Activated CD8-positive, alpha-beta T cell treated with anti-CD3 and anti-CD28 coated beads for 36 hours (primary cell): ENCODE measurements at places on chromosomes 16 and 17.

DNA sequence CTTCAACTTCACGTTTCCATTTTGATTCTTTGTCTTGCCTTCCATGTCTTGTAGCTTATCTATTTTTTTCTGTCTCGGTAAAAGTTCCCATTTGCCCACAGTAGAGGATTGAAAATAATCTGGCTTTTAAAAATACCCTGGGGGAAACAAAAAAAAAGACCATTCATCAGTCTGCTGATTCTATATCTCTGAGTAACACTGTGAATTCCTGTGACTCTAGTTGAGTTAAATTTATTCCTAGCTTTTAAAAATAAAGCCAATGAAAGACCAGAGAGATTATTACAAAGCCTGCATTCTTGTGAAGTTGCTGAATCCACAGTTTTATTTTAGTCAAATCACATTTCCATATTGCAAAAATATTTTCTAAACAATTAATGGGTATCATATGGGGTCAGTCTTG lies 532.3 kb downstream of the CDH13 start:
- DNase-seq, result no peak

GRCh38 chr16:10895053-10895946 lies 18.3 kb downstream of the CIITA start:
- peak; percentile 42 for DNase-seq

DNA sequence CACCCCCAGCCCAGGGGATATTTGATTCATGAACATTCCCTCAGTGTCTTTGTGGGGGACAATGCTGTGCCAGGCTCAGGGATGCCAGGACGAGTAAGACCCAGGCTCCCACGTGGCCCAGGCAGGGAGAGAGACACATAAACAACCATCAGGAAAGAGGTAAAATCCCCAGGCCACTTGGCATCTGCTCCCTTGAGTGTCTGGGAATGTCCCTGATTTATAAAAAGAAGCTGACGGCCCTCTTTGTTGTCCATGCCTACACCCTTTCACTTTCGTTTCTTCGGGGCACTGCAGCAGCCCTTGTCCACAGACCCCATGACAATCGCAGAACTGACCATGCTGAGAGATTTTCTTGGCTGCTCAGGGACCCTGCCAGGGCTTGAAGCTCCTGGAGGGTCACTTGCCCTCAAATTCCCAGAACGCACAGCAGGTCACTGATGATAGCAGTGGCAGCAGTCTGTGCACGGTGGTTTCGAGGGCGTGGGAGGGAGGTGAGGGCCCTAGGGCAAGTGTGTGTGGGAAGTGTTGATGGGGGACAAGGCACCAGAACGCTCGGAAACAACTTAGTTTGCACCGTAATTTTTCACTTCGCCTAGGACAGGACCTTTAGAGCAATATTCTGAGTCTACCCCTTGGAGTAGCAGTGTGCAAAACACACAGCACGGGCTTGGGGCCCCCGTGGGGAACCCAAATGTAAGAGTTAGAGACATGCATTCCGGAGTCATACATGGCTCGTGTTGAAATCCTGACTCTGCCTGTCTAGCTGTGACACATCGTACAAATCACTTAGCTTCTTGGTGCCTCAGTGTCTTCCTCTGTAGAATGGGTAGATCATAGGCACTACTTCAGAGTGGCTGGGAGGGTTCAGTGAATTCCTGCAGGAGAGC lies 4.7 kb downstream of the NOD2 start:
- DNase-seq, result peak; percentile 78

GRCh38 chr17:62966426-62967204 lies 580 bp downstream of the TANC2 start:
- peak; percentile 60 for DNase-seq

- no peak for DNase-seq
Observed at GRCh38 chr17:17079761-17080160, 37.5 kb downstream of the MPRIP start.

DNA sequence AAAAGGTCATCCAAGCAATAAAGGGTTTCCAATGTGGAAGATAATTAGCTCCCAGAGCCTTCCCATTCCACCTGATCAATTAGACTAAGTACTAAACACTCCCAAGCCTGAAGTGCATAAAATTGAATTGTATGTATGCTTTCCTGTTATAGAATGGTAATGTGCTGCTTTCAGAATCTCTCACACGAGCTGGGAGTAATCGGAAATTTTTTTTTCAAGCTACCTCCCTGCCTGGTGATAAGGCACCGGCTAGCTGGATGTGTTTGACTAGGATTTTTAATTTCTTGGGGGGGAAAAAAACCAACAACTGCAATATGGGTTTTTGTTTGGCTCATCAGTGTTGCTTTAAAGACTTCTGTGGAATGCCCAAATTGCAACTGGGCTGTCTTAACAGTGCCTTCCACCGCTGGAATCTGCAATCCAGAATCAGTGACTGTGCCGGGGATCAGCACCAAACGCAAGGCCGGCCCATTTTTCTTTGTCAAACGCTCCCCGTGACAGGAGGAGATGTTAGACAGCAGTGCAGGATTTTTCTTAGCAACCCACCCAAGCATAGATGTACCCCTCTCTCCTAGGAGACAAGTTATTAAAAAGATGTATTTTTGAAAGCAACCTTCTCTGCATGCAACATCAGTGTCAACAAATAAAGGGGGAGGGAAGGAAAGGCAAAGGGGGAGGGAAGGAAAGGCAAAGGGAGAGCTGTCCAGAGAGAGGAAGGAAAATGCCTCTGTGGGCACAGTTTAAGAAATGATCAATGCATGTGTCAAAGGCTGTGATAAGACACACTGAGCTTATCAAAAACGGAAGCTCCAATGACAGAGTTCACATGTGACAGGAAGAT lies 387.2 kb downstream of the NPIPA8 start:
- DNase-seq, result no peak

DNA sequence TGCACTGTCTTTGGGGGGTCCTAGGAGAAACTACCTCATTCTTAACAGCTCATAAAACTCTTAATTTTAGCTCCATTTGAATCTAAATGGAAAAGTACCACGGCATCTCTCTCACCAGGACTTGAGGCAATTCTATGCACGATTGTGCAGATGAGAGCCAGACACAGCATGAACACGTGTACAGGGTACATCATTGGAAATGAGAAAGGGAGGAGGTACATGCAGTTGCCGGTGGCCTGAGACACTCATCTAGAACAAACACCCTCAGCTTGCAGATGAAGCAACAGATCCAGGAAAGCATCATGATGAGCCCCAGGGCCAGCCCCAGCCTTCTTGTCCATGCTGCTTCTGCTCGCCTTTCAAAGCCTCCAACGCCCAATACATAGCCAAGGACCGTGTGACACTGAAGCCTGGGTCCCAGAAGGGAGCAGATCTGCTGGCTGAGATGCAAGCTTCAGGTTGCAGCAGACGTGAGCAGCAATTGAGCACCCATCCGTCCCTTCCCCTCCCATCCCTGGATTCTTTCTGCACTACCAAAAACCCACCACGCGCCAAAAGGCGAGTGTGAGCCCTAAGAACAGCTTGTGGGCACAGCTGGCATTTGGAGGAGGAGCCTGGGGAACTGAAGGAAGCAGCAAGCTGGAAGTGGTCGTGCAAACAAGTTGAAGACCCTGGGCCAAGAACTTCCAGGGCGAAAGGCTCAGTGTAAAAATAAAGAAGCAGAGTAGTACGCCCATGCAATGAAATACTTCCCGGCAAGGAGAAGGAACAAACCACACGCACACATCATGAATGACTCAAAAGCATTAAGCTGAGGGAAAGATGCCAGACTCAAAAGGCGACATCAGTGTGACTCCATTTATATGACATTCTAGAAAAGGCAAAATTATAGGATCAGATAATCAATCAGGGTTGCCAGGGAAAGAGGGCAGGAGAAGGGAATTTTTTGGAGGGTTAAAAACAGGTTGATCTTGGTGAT lies 7.3 kb upstream of the RCVRN start:
- DNase-seq, result no peak

GRCh38 chr17:71183066-71183660 lies 937.7 kb upstream of the SOX9 start:
- no peak for DNase-seq

DNA sequence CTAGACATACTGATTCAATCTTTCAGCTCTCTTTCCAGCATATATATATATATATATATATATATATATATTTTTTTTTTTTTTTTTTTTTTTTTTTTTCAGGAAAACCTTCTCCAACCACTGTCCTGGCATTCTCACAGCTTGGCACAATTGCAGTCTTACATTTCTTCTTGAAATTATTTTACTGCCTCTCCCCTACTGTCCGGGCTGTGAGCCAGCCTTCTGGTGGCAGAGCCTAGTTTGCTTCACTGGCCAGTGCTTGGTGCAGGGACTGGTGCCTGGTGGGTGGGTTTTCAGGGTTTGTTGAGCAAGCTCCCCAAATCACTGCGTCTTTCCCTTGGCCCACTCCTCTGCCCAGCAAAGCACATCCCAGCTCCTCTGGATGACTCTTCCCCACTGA lies 28.5 kb downstream of the PRSS54 start:
- no peak for DNase-seq

- no peak for DNase-seq
Observed at GRCh38 chr17:10270258-10270657, 71.9 kb upstream of the GAS7 start.

DNA sequence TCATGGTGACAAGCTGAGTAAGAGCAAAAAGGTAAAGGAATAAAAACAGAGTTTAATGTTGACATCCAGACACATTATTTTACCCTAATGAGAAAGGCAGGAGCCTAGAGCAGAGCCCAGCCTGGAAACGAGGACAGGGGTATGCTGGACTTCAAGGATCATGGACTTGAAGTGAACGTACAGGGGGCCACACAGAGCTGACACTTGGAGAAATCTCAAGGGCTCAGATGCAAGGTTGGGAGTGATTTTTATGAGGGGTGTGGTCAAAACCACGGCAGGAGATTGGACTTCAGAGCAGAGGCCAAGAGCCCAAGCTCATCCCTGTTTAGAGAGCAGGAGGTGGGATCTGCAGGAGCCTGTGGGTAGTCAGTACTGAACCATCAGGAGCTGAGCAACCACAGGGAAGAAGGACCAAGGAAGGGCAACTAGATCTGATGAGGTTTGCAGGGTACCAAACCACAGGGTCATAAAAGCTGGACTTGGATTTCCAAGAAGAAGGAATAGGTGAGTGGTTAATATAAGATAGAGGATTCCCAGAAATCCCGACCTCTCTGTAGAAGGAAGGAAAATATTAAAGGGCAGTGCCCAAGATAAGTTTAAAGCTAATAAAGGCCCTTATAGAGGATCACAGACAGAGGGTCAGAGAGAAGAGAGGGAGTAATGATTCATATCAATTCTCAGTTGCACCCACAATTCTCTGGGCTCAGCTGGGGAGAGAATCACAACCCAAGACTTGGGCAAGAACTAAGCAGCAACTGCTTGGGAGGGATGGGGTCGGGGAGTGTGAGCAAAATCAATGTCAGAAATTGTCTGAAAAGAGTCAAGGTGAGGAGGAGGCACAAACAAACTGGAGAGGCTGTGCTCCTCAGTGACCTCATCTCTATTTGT lies 331.7 kb downstream of the SOX9 start:
- no peak for DNase-seq

DNA sequence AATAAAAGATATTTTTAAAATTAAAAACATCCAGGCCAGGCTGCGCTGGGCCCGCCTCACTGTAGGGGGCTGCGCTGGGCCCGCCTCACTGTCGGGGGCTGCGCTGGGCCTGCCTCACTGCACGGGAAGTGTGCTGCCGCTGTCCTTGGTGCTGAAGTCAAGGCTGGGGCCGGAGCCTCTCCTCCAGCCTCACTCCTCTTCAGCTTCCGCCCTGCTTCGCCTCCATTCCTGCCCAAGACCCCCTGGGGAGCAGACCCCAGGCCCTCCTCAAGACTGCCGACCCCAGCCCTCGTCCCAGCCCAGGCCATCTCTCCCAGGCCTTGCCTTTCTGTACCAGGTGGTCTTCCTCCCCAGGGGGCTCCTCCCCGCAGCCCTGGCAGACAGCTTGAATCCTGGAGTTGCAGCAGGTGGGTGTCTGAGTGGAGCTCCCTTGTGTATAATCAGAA lies 26.2 kb downstream of the ENDOV start:
- peak; percentile 69 for DNase-seq

DNA sequence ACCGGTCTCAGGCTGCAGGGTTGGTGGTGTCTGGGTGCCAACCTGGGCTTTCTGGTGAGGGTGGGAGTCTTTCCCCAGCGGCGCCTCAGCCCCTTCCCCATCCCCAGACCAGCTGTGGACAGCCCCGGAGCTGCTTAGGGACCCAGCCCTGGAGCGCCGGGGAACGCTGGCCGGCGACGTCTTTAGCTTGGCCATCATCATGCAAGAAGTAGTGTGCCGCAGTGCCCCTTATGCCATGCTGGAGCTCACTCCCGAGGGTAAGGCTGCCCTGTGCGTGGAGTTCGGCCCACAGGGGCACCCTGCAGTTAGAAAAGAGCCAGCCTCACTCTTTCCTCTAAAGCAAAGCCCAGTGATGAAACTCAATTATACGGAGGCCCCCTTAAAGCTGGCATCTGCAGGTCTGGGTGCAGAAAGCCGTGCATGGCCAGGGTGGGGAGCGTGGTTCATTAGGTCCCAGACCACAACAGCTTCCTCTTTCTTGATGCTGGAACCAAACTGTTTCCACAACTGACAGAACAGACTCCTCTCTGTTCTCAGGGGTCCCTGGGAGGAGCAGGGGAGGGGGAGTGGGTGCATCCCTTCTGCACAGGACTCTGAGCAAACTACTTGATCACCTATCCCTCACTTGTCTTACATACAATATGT lies 10.7 kb downstream of the GUCY2D start:
- no peak for DNase-seq

DNA sequence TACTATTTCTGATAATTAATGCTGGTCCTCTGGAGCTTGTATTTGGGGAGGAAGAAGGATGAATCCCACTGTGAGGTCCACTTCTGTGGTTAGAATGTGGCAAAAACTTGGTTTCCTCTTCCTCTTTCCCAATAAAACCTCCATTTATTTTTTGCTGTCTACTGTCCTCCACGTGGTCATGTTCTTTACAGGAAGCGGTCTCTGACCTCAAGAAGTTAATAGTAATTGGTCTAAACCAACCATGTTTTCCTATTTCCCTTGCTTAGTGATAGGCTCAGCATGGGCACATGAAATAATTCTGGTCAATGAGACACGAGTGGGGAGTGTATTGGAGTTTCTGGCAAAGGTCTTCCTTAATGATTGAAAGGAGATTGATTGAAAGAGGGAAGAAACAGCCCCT lies 33.9 kb downstream of the CHP2 start:
- DNase-seq, result no peak

- DNase-seq, result no peak
Observed at GRCh38 chr17:896953-897661, 82.5 kb downstream of the NXN start.

DNA sequence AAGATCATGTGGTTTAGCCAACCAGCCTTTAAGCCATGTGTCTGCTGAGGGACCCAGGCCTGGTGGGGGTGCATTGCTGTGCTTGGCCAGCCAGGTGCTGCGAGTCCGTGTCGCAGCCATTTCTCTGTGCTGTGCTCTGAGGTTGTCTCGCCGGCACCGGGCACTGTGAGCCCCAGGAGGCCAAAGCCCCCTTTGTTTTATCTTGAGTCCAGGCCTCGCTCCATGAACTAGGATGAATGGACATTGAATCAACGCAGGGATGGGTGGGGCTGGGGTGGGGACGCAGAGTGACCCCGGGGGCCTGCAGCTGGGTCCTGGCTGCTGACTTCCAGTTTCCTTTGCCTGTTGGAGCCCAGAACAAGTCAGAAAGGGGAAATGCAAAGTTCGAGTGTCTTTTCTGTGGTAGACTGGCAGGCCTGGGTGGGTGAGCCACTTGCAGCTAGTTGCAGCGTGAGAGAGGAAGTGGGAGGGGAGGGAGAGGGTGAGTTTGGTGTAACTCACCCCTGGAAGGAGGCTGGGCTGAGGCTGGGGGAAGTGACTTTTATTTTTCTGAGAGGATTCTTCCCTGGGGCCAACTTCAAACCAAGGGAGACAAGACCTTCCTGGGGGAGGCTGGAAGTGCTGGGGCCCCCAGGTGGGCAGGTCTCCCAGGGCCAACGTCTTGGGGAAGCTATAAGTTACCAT lies 324.7 kb downstream of the SEC14L1 start:
- DNase-seq, result peak; percentile 91

GRCh38 chr16:72066747-72067146 lies 3.7 kb downstream of the HPR start:
- DNase-seq, result no peak
